ENCODE measurements at places on chromosomes 6 and 20.
A peak's percentile ranks its signal among the peaks of the same experiment; 100 is the strongest.

- DNase-seq = no peak
These were observed 134.2 kb upstream of the HDGFL1 start for GRCh38 chr6:22435151-22435550.

DNA sequence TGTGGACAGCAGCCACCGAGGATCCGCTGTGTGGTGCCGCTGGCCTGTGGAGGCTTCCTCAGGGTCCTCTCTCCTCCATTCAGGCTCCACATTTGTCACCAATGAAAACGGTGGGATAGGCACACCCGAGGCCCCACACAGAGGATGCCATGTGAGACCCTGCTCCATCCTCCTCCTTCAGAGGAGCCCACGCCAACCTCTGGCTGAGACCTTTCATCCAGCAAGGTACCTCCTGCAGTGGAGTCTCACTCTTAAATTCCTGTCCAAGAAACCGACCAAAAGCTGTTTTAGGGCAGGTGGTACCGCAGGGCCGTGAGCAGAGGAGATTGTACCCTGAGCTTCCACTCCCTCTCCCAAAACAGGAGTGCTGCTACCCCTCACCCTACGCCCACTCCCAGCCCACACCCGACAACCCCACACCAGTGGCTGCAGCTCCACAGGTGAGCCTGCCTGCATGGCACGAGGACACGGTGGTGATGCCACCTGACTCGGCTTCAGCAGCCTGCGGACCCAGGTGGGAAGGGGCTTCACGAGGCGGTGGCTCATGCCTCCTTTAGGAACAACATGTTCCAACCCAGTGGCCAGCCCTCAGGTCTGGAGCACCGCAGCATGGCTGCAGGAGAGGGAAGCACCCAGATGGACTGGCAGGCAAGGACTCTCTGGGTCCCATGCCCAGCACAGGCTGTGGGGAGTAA, 237.6 kb upstream of the AFDN start:
- DNase-seq = no peak

- peak; percentile 71 for DNase-seq
These were observed 113.3 kb downstream of the SASH1 start for GRCh38 chr6:148455674-148456558.

GRCh38 chr6:157253699-157254098, 69.6 kb downstream of the TMEM242 start:
- no peak for DNase-seq

DNA sequence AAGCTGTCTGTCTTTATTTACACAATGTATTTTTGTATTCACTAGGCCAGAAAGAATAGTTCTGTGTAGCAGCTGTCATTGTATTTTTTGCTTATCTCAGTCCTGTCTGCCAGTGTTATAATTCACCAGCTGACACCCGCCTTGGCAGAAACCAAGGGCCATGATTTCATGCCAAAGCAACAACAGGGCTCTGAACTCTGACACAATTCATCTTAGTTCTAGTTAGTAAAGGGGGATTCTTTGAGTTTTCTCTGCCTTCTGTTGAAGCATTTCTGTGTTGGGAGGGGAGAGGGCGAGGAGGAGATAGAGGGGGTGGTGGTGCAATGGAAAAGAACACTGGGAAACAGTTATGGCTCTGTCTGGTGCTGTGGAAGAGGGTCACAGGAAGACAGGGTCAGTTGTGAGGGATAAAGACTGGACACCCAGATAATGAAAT, 684.6 kb upstream of the MARCKS start:
- peak; percentile 16 for DNase-seq

DNA sequence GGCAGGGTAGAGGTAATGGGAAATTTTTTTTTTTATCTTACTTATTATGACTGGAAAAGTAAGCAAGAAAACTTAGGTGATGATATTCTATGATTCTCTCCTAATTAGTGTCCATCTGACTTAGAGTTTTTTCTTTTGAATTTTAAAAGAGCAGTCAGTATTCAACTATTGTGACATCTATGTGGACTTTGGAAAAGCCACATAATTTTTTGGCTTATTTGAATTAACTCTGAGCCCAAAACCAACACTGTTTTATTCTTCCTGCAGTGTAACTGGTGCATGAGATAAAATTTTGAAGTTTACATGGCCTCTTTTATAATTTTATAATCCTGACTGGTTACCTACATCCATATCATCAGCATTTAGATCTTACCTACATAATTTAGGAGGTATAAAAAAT, 619.7 kb downstream of the EPM2A start:
- no peak for DNase-seq

DNA sequence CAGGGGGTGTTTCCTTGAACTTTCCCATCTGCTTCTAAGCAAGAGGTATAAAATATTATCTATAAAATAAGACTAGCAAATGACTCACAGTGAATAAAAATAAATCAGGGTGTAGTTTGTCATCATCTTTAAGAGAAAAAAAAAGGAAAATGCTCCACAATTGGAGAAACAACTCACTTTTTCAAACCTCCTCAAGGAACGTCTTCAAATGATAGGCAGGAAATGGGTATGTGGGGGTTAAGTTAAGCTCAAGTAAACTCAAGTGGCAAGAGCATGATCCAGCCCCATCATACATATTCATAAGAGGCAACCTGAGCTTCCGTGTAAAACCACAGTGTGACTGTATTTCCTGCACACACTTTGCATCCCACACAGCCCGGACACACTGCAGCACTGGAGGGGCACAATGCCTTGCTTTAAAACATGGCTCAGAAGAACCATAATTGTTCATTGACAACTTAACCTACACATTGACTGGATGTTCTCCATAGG, 58.5 kb upstream of the CEP85L start:
- DNase-seq = no peak

- no peak for DNase-seq
These were observed 81.3 kb downstream of the EYA2 start for GRCh38 chr20:46975976-46976375.

DNA sequence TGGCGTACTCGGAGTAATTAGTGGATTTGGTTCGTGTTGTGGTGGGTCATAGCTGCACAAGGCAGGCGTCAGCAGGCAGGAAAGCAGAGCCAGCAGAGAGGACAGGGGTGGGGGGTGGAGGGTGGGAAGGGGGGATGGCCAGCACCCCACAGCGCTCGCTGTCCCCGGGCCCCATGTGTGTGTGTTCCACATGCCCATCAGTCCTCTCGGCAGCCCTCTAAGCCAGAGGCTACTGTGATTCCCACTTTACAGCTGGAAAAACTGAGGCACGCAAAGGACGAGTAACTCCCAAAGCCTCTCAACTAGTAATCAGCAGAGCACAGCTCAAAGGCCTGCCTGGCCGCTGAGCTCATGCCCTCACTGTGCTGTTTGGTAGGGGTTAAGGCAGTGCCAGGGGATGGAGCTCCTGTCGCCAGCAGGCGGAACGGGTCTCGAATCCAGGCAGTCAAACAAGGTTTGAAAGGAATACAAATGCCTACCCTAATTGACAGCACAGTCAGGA, 175.2 kb downstream of the ZDHHC14 start:
- no peak for DNase-seq

- DNase-seq = no peak
These were observed 59.9 kb upstream of the GPR6 start for GRCh38 chr6:109918227-109918626.

DNA sequence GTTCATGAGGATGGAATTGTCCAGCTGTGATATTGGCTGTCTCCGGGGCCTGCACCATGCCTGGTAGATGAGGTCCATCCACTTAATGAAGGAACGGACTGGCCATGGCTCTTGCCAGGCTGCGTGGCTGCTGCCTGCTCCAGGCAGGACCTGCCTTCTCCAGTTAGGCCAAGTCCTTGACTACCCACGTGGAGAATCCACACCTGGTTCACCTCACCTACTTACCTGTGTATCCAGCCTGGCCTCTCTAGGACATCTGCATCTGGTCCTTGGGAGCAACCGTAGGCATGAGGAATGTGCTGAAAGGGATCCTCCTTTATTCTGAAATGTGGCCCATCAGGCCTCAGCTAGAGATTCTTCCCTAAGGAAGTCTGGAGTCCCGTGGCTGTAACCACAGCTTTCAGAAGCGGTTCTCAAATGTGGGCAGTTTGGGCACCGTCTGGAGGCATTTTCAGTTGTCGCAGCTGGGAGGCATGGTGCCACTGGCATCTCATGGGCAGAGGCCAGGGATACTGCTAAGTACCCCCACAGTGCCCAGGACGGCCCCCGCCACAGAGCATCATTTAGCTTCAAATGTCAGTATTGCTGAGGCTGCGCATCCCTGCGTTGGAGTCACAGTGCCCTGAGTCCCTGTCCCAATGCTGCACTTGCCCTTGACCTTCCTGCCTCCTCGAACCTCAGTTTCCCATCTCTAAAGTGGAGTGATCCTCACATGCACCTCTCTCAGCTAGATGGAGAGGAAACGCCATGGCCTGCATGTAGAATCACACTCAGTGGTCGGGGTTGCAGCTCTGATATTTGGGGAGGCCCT, 67.5 kb downstream of the PHACTR3 start:
- no peak for DNase-seq

GRCh38 chr6:48813836-48814235, 649.2 kb downstream of the MMUT start:
- DNase-seq = no peak

- no peak for DNase-seq
These were observed 578 bp upstream of the PTGIS start for GRCh38 chr20:49568278-49569151.
